NB4 (cell line): ENCODE measurements at places on chromosomes 4 and X.
A peak's percentile ranks its signal among the peaks of the same experiment; 100 is the strongest.

DNA sequence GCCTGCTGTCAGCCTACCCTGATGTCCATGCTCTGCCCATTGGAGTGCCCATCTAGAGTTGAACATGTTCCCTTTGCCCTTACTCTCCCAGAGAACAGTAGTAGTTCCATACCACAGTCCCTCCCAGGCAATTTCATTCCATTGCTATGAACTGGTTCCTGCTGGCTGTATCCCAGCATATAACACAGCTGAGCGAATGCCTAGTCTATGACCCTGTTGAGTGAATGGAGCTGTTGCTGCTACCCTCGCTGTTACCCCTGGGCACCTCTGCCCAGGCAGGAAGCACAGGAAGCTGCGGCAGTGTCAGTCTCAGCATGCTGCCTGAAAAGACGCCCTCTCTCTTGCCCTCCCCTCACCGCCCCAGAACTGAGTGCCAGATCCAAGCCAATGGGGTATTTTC lies 73.3 kb downstream of the SOX3 start:
- no peak for DNase-seq

GRCh38 chr4:117575850-117576249 lies 458.4 kb upstream of the NDST3 start:
- DNase-seq: no peak

DNA sequence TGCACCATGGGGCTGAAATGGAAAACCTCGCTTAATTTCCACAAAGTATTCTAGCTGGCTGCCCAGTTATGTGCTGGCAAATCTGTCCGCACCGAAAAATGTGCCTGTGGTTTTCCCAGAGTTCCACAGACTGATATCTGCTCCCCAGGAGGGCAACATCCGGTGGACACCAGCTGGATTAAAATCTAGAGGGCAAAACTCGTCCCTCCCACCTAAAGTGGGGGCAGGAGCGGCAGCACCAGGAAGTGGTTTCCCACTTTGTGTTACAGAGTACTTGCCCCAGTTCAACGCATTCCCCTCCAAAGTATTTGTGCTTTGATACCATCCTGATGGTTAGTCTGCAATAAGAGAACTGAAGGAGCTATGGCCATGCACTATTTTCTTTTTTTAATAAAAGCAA lies 187.6 kb downstream of the TSPAN5 start:
- DNase-seq: peak; percentile 78

DNA sequence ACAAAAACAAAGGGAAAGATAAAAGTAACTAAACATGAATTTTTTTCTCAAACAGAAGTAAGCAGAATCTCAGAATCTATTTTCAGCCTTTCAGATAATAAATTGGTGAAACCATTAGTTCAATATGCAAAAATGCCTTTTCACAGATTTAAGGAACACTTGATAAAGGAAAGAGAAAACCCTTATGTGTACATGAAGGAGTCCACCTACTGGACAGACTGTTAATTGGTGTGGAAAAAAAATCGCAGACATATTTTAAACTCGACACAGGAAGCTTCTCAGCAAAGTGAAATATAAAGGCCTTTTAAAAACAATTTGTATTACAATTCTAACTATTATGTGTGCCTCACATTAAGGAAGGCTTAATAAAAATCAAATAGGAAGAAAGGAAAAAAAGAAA lies 22.3 kb downstream of the COX7B2 start:
- peak; percentile 31 for DNase-seq

DNA sequence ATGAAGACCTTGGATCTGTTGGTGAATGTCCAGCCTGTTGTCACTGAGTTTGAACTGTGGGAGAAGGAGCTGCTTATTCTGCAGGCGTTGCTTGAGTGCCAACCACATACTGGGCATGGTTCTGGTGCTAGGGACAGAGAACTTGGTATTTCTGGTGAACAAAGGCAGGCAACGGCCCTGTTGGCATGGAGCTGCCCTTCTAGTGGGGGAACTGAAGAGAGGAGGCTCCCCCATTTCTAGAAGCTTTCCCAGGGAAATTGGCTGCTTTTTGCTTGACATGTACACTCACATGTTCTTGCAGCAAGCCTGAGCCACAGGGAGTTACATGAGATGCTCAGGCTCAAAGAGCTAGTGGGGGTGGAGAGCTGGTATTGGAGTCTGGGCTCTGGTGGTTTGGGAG lies 8.9 kb upstream of the CD38 start:
- no peak for DNase-seq

GRCh38 chrX:1593286-1594271 lies 2.2 kb downstream of the AKAP17A start:
- DNase-seq: no peak

- DNase-seq: no peak
Observed at GRCh38 chr4:144449611-144450010, 196.3 kb upstream of the HHIP start.

GRCh38 chr4:3518941-3519340 lies 13.3 kb downstream of the LRPAP1 start:
- DNase-seq: no peak

DNA sequence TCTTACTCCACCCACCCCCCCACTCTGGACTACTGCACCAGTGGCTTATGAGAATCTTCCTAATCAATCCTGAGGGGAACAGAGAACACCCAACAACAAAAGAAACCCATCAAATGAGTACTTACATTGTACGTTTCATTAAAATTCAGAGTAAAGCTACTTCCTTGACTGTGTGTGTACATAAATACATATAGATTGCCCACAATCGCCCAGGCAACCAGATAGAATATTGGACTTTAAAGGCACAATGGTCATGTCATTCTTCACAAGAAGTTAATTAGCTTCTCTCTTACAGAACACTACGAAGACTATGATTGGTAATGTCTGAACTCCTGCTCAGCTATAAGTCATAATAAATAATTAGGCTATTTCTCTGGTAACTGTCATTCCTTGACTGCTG lies 12.2 kb upstream of the ATP11C start:
- no peak for DNase-seq

DNA sequence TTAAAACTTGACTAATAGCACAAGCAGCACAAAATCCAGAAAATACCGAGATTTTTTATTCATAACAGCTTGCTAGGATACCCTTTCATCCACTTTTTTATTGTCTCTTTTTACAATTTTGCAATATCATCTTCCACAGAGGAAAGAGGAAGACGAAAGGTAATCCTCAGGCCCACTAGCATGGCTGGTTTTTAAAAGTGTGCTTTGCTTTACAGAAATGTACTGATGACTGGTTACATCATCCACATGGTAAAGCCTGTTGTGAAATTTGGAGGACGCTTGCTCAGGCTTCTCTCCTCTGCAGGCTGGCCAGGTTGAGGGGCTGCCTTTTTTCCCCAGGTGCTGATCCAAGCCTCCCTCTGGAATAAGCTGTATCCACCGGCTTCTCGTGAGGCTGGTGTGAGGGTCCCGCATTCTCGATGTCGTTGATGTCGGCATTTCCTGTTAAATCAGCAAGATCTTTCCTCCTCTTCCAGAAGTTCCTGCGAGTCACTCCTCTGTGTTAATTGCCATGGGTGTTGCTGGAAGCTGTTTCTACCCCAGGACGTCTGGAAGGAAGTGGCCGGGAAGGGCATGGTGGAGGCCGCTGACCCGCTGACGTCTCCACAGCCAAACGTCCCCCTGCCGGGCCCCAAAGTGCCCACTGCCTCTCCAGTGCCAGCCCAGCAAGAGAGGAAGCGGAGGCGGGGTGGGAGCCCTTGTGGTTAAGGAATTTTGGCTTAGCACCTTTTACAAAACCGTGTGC lies 5.8 kb upstream of the DGKQ start:
- peak; percentile 94 for DNase-seq

DNA sequence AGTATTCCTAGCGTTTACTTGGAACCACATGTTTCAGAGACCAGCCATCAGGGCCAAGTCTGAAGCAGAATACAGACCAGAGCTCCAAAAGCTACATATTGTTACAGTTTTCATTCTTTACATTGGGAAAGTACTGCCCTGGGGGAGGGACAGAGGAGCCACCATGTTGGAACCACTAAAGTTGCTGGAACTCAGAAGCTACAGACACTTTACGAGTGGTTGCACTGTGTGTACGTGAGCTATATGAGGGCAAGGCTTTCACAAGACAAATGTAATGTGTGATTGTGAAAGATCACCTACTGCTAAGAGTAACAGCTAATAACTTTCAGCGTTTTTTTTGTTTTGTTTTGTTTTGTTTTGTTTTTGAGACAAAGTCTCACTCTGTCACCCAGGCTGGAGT lies 11.7 kb downstream of the GPC3 start:
- DNase-seq: peak; percentile 1

- no peak for DNase-seq
Observed at GRCh38 chr4:5054532-5054931, 3.3 kb downstream of the STK32B start.

DNA sequence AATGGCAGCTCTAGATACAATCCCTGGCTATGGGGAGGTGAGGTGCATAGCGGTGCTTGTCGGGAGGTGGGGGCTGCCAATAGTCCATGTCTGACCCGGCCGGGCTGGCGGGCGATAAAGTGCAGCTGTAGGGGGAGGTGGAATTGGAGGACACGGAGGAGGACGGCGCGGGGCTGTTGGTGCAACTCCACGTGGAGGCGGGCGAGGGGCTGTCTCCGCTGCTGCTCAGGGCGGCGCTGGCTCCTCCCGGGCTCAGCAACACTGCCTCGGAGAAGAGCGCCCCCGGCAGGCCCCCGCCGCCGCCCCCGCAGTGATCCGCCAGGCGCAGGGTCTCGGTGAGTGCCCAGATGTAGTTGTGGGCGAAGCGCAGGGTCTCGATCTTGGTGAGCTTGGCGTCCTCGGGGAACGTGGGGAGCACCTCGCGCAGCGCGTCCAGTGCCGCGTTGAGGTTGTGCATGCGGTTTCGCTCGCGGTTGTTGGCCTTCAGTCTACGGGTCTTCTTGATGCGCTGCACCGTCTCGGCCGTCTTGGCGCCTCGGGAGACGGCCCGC lies 1.3 kb downstream of the NEUROG2 start:
- DNase-seq: no peak

- DNase-seq: peak; percentile 16
Observed at GRCh38 chr4:111512081-111512783, 633.0 kb upstream of the FAM241A start.

GRCh38 chr4:181004056-181004455 lies 1239.1 kb upstream of the TENM3 start:
- DNase-seq: no peak

GRCh38 chr4:10055871-10056270 lies 34.6 kb upstream of the SLC2A9 start:
- no peak for DNase-seq

DNA sequence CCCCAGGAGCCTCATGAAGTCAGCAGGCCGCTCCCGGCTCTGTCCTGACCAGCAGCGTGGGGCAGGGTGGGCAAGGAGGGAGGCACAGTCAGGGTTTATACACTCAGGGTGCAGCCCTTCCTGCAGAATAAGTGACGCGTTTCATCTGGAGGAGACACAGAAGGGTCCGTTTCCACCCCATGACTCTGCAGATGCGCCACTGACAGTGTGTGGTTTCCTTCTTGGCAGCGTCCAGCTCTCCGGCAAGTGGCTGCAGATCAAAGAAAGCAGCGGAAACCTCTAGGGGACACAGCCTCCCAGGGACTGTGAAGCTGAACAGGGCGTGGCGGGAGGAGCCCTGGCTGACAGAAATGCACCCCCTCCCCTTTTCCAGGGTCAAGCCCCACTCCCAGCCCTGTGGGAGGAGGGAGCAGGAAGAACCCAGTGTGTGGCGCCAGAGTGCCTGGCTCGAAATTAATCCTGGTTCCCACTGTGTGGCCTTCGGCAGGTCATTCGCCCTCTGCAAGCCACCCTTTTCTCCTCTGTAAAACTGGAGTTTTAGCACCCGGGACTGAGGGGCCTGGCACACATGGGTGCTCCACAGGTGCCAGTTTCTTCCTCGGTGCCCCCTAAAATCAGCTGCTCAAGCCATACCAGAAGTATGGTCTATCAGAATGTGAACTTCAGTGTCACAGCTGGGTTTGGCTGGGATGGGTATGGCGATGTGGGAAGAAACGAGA lies 17.3 kb upstream of the TBC1D14 start:
- peak; percentile 97 for DNase-seq

DNA sequence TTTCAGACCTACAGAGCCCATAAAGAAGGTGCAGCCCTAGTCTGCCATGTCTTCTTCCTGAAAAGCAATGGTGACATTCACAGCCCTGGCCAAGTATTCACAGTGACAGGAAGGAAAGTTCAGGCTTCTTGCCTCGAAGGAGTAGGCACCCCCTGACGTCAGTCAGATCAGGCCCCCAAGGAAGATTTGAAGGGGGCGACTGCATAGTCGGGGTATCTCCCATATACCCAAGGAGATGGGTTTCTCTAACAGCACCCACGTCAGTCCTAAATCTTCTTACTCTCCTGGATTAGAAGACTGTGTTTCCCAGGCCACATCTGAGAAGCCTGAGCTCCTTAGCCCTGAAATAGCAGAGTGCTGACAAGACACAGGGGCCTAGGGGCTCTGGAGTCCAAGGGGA lies at the start of gene PPEF2:
Gene PPEF2 (minus strand): TSS at position 101 of the 400 bp plus-strand sequence. CDS start 6,127 bp downstream, outside the sequence.
- no peak for DNase-seq

DNA sequence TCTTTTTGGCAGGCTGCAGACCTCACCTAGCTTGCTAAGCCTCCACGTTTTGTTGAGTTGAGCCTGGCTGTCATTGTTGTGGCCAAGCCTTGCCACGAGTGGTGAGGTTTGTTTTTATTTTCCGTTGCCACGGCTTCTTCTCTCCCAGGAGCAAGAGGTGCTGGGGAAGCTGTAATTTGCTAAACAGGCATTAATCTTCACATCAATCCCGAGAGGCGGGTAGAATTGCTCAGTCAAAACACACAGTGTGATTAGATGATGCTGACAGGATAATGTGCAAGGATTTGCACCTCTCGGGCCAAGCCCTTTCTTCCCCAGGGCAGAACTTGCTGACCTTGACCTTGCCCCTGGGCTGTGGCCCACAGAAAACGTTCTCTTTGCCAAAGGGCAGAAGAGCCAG lies 72.2 kb upstream of the ATP6AP2 start:
- DNase-seq: no peak

GRCh38 chrX:130105244-130105643 lies 5.1 kb downstream of the ELF4 start:
- no peak for DNase-seq
